ENCODE measurements at places on chromosomes 12 and 14.

DNA sequence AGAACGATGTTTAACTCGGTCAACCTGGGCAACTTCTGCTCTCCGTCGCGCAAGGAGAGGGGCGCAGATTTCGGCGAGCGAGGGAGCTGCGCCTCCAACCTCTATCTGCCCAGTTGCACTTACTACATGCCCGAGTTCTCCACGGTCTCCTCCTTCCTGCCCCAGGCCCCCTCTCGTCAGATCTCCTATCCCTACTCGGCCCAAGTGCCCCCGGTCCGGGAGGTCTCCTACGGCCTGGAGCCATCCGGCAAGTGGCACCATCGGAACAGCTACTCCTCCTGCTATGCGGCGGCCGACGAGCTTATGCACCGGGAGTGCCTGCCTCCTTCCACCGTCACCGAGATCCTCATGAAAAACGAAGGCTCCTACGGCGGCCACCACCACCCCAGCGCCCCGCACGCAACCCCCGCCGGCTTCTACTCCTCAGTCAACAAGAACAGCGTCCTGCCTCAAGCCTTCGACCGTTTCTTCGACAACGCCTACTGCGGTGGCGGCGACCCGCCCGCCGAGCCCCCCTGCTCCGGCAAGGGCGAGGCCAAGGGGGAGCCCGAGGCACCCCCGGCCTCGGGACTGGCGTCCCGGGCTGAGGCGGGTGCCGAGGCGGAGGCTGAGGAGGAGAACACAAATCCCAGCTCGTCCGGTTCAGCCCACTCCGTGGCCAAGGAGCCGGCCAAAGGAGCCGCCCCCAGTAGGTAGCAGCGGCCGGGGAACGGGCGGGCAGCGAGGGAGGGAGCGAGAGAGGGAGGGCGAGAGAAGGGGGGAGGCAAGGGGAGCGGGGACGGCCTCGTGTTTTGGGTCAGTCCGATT lies 513 bp downstream of the HOXC11 start:
- DNase-seq, result no peak

DNA sequence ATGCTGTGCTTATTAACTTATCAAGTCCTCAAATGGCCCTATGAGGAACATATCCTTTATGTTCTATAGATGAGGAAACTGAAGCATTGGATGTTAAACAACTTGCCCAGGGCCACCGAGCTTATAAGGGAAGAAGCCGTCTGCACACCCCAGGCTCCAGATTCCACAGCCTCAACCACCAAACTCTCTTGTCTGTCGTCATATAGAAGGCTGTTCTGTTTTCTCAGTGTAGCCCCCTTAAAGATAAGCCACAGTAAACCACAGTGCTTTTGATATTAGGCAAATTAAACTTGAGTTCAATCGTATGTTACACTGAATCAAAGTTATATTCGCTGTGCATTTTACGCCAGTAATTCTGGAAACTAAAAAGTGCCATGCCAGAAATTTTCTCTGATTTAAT lies 116.7 kb downstream of the PRKCH start:
- DNase-seq, result no peak

- peak; percentile 9 for DNase-seq
These were observed 95.2 kb upstream of the FOXG1 start for GRCh38 chr14:28671425-28671824.

GRCh38 chr14:32258336-32258993 lies 55.4 kb upstream of the RNU6-8 start:
- DNase-seq, result no peak

GRCh38 chr12:122094137-122094734 lies 15.7 kb downstream of the MLXIP start:
- DNase-seq, result no peak

GRCh38 chr14:89550821-89551220 lies 133.8 kb upstream of the FOXN3 start:
- no peak for DNase-seq

DNA sequence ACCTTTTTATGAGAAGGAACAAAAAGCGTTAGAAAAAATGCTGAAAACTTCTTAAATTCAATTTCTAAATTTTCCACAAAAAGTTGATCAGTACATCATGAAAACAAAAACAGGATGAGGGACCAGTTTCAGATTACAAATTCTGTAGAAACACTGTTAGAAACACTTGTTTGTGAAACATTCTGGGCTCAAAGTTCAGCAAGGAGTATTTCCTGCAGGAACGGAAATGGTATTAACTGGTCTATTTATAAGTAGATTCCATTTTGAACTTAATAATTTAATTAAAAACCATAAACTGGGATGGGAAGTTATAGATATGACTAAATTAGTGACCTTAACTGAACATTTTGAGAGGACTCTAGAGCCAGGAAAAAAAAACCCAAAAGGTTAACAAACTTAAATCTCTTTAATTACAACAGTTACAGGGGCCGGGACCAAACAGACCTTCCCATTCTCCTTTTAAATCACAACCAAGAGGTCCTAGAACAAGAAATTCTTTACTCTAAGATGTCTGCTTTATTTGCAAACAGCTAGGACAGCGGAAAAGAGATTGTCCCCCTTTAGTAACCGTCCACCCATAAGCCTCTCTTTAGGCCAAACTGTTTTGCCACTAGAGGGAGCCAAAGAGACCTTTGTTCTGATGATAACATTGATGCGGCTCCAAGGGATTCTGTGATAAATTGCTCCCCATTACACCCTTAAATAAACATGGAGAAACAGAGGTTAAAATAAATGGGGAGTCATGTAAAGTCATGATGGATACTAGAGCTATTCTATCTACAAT lies 69.0 kb upstream of the RERGL start:
- no peak for DNase-seq

DNA sequence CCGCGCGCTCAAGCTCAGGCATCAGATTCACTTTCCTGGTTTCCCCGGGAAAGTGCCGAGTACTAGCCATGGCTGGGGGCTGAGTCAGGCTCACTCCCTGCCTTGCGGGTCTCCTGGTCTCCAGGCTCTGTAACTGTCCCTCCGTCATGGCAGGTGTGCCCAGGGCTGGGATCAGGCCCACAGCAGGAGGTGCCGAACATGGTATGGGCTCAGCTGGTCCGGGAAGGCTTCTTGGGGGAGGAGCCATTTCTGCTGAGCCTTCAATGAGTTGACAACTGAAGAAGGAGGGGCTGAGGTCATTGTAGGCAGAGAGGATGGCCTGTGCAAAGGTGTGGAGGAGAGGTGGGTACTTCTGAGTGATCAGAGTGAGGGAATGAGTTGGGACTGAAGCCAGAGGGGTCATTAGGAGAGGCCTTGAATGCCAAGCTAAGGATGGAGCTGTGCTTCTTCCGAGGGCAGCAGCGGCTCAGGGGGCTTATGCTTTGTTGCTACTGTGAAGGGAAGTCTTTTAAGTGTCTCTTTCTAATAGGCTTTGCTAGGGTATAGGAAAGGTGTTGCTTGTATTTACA lies 769 bp downstream of the EXOC3L4 start:
- no peak for DNase-seq

GRCh38 chr14:76884853-76885276 lies 58.7 kb downstream of the LRRC74A start:
- DNase-seq, result no peak

DNA sequence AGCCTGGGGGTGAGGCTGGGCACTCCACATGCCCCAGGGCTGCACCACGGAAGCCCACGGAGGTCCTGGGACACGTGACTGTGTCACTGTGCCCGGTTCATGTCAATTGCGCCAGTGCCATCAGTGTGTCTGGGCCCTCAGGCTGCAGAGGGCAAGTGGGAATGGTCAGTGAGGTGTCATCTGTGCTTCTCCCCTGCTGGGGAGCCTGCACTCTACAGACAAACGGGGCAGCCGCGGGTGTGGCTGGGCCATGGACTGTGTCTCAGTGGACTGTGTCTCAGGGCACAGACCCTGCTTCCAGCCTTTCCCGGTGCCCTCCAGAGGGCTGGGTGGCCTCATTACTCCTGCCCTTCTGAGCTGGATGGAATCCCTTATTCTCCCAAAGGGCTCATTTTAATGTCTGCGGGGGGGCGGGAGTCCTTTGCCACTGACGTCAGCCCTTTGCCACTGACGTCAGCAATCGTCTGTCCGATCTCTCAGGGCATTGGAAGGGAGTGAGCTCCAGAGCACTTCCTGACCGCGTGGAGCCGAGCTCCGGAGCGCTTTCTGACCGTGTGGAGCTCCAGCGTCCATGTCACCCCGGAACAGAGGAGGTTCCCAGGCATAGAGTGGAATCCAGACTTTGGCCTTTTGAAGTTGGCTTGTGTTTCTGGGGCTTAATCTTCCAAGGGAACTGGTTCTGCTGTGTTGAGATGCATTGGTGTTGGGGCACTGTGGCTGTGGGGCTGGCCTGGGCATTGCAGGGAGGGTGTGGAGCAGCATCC lies 72.4 kb downstream of the ADGRD1 start:
- no peak for DNase-seq

- DNase-seq, result no peak
These were observed 23.7 kb downstream of the VTI1B start for GRCh38 chr14:67650694-67651093.

- DNase-seq, result no peak
These were observed 175.2 kb upstream of the HMGA2 start for GRCh38 chr12:65649126-65649525.

- DNase-seq, result no peak
These were observed 10.6 kb downstream of the CEP128 start for GRCh38 chr14:80930836-80931389.

- no peak for DNase-seq
These were observed 167.9 kb downstream of the FSCB start for GRCh38 chr14:44339231-44339630.

GRCh38 chr14:54686219-54686870 lies 119.4 kb downstream of the SAMD4A start:
- DNase-seq, result no peak

DNA sequence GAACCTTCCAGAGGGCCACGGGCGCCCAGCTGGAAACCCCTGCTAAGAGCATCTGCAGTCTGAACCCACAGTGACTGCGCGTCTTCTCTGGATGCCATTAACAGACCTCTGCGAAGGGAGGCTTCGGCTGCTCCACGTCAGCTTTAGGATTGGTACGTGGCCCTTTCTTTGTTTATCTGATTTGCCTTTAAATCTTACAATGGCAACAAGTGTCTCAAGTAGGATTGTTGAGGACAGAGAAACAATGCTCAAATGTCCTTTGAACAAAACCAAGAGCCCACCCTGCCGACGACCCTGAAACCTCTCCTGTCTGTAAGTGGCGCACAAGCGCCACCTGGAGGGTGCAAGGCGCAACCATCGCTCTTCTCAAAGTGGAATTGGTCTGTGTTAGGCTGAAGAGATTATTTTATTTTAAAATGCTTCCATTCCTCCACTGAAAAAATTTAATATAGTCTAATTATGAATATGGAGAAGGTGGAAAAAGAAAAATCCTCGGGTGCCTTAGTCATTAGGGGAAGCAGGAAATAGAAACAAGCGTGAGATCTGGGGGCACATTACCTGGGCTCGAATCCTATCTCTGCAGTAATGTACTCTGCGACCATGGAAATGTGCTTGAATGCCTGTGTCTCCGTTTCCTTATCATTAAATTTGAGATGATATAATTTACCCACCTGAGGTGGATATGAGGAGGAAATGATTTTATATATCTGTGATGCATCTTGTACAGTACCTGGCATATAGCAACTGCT lies 82.6 kb upstream of the PTPRB start:
- DNase-seq, result peak; percentile 86

GRCh38 chr12:24212496-24212895 lies 263.0 kb upstream of the SOX5 start:
- peak; percentile 56 for DNase-seq

DNA sequence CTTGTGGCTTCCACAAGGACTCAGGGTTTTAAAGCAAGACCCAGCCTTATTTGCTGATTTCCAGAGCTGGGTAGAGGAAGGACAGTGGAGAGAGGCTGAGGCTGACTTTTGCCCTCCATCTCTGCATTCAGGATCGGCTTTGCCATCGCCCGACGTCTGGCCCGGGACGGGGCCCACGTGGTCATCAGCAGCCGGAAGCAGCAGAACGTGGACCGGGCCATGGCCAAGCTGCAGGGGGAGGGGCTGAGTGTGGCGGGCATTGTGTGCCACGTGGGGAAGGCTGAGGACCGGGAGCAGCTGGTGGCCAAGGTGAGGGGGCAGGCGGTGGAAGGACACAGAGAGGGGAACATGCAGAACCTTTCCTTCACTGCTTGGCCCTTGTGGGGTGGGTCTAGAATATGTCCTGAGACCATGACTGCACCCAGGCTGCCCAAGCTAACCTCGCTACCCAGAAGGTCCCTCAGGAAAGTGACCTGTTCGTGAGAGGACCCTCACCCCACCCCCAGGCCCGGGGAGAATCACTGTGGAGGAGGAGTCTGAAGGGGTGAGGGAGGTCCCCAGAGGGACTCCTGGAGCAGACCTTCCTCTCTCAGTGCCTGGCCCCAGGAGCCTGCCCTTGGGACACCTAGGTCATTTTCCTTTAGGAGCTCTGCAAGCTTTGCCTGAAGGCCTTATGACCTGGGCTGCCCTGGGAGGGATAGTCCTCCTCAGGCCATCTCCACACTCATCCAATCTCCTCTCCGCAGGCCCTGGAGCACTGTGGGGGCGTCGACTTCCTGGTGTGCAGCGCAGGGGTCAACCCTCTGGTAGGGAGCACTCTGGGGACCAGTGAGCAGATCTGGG lies 3.1 kb downstream of the DHRS2 start:
- no peak for DNase-seq

DNA sequence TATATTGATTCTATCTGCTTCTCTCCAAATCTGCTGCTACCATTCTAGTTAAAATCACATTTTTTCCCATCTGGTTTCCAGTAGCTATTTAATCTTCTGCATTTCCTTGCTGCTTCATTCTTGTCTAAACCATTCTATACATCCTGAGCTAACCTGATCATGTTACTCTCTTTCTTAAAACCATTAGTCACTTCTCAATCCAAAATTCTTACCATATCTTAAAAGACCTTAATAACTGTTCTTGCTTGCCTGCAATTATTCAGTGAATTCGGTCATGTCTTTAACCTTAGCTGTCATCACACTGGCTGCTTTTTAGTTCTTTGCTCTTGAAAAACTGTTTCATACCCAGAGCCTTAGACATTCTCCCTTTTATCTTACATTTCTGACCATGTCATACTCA lies 56.4 kb upstream of the PZP start:
- DNase-seq, result no peak
